Stimulated activated CD8-positive, alpha-beta memory T cell treated with anti-CD3 and anti-CD28 coated beads, Interleukin-4, amount 100 ng/mL, for 1 hour (primary cell): ENCODE measurements at places on chromosomes 16 and 17.

DNA sequence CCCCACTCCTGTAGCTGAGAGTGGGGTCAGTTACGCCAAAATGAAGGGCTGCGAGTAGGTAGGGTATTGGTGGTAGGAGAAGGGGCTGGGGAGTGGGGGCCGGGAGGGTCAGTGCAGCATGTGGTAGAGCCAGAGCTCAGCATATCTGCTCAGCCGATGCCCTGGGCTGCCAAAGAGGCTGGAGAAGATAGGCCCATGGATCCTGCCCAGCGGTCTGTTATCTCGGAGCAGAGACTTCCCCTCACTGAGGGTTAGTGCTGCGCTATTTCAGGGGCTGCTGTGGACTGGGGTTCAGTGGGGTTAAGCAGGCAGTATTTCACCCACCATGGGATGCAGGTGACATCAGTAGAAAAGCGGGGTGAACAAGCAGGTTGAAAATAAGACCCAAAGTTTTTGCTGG, 19.7 kb downstream of the RHBDL3 start:
- DNase-seq = no peak

DNA sequence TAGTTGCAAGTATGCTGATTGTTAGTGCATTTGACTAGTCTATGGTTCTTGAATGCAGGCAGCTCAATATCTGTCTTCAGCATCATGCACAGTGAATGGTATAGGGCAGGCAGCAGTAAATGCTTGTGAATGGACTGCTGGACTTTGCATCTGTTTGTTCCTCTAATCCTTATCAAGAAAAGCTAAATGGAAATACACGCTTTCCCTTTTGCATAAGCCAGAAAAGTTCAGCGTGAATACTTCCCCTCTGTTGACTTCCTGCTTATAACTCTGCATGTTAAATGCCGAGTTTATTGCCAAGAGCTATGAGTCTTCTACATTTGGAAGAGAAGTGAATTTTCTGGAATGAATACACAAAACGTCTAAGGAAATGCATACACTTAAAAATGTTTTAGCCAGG, 127.9 kb upstream of the CPHXL start:
- no peak for DNase-seq

DNA sequence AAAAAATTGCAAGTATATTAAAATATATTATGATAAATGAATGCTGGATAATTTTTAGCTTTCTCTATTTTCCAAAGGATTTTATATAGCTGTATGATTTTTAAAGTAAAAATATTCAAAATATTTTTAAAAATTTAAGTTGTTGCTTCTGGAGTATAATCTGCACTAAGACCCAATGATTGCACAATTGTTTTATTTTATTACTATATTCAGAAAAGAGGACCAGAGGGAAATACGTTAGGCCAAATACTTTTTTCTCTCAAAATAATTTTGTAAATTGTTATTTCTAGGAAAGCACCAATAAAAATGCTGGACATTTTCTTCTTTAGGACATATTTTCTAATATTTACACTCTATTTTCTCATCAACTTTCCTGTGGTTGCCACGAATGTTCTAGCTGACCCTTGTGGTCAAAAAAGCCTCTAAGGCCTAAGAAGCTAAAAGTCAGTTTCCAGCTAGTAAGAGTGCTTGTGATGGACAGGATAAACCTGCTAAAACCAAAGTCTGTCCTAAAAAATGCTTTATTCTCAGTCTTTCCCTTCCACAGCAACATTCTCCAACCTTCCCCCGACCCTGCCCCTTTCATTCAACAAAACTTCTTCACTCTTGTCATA, 31.2 kb downstream of the MMD start:
- no peak for DNase-seq

DNA sequence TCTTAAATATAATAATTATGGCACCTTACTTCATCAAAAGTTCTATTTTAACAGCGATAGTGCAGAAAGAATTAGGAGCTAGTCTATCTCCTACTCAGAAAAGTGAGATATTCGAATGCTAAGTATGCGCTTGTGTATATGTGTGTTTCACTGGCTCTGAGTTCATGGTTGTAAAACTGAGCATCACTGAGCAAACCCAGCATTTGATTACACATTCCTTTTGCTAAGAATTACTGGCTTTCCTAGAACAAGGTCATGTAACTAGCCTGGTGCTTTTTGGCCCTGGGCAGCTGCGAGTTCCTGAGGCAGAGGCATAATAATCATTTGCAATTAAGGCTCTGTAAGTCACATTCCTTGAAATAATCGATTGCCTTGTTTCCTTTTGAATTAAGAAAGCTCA, 157.2 kb downstream of the SNX29 start:
- DNase-seq = no peak

DNA sequence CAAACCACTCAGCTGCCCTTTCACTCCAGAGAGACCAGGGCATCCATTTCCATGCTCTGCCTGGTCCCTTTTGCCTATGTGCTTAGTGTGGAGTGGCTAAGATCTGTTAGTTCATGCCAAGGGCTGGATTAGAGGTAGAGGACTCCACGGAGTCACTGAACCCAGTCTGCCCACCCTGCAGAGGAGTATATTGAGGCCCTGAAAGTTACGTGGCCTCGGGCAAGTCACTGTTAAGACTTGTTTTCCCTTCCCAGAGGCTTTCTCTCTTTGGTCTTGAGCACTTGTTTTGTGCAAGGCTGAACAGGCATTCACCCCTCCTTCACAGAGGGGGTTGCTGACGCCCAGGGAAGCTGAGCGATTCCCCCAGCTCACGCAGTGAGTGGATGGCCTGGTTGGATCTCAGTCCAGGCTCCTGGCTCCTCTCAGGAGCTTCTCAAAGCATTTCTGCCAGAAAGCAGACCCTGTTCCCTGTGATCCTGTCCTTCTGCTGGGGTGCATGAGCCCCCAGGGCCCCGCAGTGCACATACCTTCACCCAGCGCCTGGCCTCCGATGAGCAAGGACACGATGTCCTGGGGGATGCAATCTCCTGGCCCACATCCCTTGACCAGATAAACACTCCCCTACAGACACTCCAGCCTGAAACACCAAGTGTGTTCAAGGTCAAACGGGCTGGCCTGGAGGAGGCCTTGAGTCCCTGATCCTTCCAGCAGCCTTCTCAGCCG, 153.4 kb upstream of the GSE1 start:
- DNase-seq = no peak

DNA sequence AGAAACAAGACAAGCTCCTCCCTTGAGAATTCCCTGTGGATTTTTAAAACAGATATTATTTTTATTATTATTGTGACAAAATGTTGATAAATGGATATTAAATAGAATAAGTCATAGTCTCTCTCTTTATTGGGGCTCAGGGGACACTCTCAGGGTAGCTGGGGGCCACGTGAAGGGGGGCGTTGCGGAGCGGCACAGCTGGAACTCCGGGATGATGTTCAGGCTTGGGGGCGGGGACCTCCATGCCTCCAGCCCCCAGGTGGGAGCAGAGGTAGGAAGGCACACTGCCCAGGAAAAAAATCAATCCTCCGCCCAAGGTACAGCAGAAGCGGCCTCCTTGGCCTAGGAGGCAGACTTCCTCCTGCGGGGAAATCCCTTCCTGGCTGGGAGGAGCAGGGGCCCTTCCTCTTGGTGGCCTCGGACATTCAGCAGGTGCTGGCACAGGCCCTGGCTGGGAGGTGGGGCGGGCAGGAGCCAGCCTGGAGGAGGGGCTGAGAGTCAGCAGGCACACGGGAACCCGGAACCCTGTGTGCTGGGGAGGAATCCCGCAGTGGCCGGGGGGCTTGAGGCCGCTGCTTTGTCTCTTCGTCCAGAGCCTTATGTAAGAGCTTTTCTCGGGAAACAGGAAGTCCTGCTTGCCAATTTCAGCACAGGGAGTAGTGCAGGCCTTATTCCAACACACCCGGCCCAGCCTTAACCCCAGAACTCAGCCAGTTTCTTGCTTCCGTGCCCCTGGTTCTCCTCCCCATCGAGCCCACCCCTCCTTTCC, 591 bp upstream of the TNFSF13 start:
- no peak for DNase-seq

- no peak for DNase-seq
Observed at GRCh38 chr16:5706211-5706610, 608.6 kb upstream of the EEF2KMT start.

GRCh38 chr17:46179375-46179999, 13.7 kb downstream of the KANSL1 start:
- no peak for DNase-seq
